ENCODE measurements at places on chromosomes 2 and 18. TPM values are rescaled to one million over a fixed set of nuclear protein-coding genes. Genes with fewer than 3 reads are reported as not detected.
A peak's percentile ranks its signal among the peaks of the same experiment; 100 is the strongest.

DNA sequence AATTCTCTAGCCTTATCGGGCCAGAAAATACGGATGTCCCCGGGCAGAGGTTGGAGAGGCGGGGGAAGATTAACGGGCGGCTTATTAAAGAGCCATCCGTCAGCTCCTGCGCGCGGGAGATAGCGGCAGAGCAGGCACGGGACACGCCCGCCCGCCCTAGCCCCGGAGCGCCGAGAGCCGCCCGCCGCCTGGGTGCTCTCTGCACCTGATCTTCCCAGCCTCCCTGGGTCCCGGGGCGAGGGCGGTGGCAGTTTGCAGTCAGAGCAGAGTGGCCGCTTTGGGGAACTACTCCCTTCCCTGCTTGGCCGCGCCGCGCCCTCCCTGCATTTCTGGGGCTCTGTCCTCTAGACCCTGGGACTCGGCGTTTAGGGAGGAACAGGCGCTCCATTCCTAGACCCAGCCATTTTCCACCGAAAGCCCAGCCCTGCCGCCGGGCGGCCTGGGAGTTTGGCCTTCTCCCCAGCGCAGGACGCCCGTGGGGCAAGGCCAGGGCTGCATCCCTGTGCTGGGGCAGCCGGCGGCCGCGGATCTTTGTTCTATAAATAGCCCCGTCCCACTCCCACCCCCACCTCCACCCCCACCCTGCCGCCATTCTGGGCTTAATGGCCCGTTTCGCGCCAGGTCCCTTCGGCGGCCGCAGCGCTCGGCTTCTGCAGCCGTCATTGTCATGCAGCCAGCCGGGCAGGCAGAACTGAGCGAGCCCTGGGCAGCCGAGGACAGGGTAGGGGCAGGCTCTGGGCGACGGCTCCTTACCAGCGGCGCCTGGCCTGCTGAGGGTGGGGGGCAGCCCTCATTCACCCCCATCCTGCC lies 6.6 kb downstream of the GAD1 start:
- H3K4me1 ChIP-seq, result peaks cover 45% of the 10 kb centered on the region
- H3K36me3 ChIP-seq, result no peaks in the 10 kb centered on the region
- peaks cover 29% of the 10 kb centered on the region for H3K27me3 ChIP-seq
- no peak overlapping the region for H3K27ac ChIP-seq
- H3K4me3 ChIP-seq, result peak overlapping the region; percentile 30

Gene SRD5A2
- 23.3 TPM for total RNA-seq

Gene ADCYAP1
- total RNA-seq, result not detected

GRCh38 chr2:136168720-136169119 lies 50.8 kb upstream of the CXCR4 start:
- H3K27me3 ChIP-seq, result no peaks in the 10 kb centered on the region
- no peaks in the 10 kb centered on the region for H3K4me1 ChIP-seq
- H3K27ac ChIP-seq, result no peak overlapping the region
- no peak overlapping the region for H3K4me3 ChIP-seq

GRCh38 chr2:142299021-142299420 lies 168.2 kb upstream of the LRP1B start:
- no peak overlapping the region for H3K27ac ChIP-seq
- H3K36me3 ChIP-seq, result no peaks in the 10 kb centered on the region
- no peaks in the 10 kb centered on the region for H3K4me1 ChIP-seq
- no peak for DNase-seq

DNA sequence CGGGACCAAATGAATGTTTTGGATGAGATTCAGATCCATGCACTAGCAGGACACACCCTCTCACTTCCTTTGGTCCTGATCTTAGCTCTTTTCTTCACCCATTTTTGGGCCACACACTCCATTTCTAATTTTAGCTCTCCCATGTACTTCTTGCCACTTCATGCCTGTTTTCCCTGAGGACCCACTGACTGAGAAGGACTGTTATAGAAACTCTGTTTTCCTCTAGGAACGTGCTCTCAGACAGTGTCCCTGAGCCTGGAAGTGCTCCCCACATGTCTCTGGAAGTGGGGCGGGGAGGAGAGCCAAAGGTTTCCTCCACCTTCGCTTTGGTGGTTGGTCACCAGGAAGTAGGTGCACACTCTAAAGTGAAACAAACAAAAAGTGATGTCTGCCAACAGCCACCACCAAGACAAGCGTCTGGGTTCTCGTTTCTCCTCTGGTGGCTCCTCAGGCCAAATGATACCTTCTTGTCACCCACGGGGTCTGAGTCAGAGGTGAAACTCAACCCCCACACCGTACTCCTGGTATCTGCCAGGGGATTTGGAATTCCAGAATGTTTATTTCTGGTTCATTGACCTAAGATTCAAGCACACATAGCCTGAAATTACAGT lies 74.7 kb downstream of the MERTK start:
- H3K36me3 ChIP-seq, result peaks cover 19% of the 10 kb centered on the region
- H3K27ac ChIP-seq, result peak overlapping the region; percentile 47
- no peak for DNase-seq
- H3K27me3 ChIP-seq, result no peaks in the 10 kb centered on the region

Data from liver (tissue), 10 donors.